NCI-H146 (cell line): ENCODE measurements at places on chromosomes 4 and X.

GRCh38 chr4:159273141-159273438 is 170.2 kb downstream of the RAPGEF2 start:
- DNase-seq = peak; percentile 25

GRCh38 chrX:153511784-153512500 is 5.5 kb upstream of the ATP2B3 start:
- DNase-seq = peak; percentile 50

GRCh38 chrX:122982521-122982920 is 201.6 kb upstream of the GRIA3 start:
- no peak for DNase-seq

DNA sequence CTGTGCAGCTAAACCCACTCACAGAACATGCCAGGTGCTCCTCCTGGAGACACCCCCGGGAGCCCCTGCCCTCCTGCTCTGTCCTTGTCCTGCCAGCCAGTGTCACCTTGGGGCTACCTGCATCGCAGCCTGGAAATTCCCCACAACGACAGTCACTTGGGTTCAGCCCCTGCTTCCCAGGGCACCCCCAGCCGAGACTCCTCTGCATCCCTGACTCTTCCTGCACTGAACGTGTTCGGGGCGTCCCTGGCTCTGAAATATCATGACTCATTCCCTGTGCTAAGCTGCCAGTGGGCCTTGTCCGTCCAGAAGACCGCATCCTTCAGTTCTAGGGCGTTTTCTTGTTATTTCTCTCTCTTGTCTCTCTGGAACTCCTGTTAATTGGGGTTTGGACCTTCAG is 5.8 kb downstream of the CFAP99 start:
- no peak for DNase-seq

GRCh38 chrX:43805579-43805978 is 76.7 kb downstream of the MAOB start:
- DNase-seq = no peak

GRCh38 chr4:133910165-133910564 is 291.4 kb downstream of the PABPC4L start:
- DNase-seq = no peak

DNA sequence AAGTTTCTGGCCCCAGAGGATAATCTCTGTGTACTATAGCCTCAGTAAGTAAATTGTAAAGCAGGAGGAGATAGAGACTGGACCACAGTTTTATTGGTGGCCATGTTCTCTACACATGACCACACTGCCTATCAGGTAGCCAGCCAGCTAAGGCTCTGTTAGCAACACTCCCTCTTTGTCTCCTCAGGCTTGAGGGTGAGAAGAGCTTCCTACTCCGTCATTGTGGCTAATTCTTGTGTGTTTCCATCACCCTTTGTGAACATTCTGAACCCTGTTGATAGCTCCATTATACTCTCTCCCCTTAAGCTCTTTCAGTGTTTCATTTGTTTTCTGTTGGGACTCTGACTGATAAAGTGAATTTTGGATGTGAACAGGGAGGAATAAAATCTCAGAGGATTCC is 233.4 kb downstream of the CFAP299 start:
- peak; percentile 32 for DNase-seq

- DNase-seq = peak; percentile 13
These were observed 63.4 kb downstream of the CLDN34 start for GRCh38 chrX:10030570-10030969.

DNA sequence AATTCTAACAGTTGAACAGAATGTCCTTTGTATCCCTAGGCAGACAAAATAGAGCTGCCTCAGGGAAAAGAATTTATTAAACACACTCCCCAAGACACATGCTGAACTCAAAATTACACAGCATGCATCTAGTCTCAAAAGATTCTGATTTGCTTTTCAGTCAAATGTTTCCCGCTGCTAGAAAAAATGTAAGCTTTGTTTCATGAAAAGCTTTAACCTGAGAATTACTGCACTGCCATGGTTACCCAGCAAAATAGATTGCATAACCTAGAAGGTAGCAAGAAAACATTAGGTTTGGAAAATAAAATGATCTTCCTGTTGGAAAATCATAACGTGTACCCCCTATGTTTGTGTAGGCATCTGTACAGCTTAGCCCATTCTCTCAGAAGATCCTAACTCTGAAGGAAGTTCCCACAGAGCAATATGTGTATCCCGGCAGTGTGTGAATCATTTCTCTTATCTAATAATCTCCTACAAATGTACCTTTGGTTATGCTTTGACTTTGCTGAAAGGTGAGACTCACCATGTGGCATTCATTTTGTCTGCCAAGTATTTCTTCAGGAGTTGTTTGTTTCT is 646.9 kb downstream of the STPG2 start:
- no peak for DNase-seq

GRCh38 chr4:27003642-27004113 is 143.0 kb downstream of the STIM2 start:
- DNase-seq = no peak

- no peak for DNase-seq
These were observed 25.5 kb downstream of the PDLIM5 start for GRCh38 chr4:94477227-94477626.

DNA sequence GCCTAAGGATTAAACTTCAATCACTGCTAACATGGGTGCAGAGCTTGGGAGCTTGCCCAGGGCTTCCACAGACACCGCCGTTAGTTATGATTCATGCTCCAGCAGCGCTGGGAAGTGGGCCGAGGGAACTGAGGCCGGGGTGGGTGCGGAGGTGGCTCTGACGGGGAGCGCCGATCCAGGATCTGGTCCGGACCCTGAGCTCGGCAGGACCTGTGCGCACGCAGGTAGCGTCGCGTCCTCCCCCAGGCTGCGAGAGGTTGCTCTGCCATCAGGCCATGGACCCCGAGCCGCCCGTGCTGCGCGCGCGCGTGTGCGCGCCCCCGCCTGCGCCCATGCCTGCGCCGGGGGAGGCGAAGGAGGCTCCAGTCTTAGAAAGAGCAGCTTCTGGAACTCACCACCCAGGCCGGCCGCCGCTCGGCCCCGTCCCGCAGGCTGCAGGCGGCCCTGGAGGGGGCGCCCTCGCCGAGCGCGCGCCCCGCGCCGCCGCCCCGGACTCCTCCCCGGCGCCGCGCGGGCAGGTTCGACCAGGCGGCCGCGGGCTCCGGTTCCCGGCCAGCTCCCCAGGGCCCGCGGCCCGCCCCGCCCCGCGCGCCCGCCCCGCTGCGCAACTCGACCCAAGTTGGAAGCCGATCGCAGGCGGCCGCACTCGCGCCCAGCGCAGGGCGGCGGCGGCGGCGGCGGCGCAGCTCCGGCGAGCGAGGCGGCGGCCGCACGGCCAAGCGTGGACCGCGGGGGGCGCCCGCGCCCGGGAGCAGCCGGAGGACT is 732 bp upstream of the ADRA2C start:
- DNase-seq = no peak

DNA sequence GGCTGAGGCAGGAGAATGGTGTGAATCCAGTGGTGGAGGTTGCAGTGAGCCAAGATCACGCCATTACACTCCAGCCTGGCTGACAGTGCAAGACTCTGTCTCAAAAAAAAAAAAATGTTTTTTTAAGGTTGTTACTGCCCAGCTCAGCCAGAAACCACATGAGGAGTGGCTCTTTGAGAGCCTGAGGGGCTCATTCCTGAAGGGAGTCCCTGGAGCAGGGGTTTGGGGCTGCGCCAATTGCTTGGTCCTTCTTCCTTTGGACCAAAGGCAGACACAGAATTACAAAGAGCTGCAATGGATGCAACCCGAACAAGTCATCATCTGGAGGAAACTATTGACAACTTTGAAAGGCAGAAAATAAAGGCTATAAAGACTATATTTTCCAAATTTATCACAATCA is 60.6 kb upstream of the WWC2 start:
- DNase-seq = no peak

GRCh38 chr4:124777007-124777406 is 64.5 kb upstream of the ANKRD50 start:
- no peak for DNase-seq

DNA sequence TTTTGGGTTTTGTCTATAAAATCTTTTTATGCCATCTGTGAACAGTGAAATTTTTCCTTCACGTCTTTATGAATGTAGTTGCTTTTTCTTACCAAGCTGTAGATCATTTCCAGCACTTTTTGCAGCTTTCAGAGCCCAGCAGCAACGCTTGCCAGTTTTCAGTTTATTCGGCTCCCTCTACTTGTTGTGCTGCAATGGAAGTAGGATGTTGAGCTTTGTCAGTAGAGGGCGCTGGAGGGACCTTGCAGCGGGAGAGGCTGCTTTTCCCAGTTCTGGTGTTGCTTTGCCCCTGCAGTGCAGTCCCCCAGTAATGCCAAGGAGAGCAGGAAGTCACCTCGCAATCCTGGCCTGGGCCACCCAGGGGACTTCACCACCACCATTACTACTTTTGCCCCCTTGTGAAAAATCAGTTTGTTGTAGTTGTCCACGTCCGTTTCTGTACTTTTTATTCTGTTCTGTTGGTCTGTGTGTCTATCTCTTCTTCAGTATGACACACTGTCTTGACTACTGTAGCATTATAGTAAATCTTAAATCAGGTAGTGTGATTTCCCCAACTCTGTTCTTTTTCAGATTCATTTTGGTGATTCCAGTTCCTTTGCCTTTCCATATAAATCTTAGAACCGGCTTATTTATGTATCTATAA is 21.8 kb downstream of the CMC4 start:
- peak; percentile 36 for DNase-seq

GRCh38 chr4:72564184-72564583 is 4.8 kb downstream of the ADAMTS3 start:
- DNase-seq = no peak

- no peak for DNase-seq
These were observed 833.6 kb downstream of the CCSER1 start for GRCh38 chr4:90960840-90961239.

- no peak for DNase-seq
These were observed 529.4 kb upstream of the ATOH1 start for GRCh38 chr4:93299118-93299517.

DNA sequence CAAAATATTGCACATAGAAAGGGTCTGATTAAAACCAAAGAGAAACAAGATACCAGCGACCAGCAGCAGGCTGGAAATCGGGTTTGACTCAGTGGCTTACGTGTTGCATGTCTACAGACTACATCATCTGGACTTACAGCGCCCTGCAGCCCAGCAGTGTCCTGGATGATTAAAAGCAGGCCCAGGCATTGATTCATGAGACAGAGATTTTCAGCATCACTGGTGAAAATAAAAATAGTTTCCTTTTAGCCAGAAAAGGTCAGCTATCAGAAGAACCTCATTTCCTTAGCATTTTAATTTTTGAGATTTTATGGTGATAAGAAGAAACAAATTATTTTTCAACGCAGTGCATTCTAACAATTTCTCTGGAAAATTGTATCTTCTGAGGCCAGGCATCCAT is 190.6 kb downstream of the PTTG2 start:
- DNase-seq = no peak

- no peak for DNase-seq
These were observed 111.3 kb downstream of the SHROOM3 start for GRCh38 chr4:76546327-76546726.

- DNase-seq = no peak
These were observed 87.9 kb downstream of the UPRT start for GRCh38 chrX:75361788-75362187.

GRCh38 chr4:126614356-126614855 is 1018.4 kb upstream of the INTU start:
- no peak for DNase-seq

GRCh38 chr4:6779667-6780565 is 2.6 kb upstream of the KIAA0232 start:
- peak; percentile 60 for DNase-seq

GRCh38 chr4:79163981-79164490 is 161.8 kb downstream of the NAA11 start:
- DNase-seq = no peak

- DNase-seq = peak; percentile 23
These were observed 351.6 kb downstream of the NLGN4X start for GRCh38 chrX:5876984-5877596.

DNA sequence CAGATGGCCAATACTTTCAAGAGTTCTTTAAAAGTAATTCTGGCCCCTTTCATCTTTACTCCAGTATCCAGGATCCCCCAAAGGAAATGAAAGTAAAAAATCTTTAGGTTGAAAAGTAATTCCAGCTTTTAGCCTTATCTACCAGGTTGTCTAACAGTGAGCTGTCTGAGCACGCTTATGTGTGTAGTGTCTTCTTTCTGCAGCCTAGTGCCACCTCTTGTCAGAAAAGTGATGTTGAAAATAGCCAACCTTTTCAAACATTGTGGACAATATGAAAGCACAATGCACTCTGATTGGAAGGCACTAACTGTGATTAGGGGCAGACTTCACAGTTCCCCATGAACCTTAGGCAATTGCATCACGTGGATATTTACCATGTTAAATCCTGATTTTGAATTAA is 92.1 kb downstream of the RELL1 start:
- no peak for DNase-seq

GRCh38 chrX:38382663-38383062 is 30.3 kb downstream of the OTC start:
- no peak for DNase-seq

GRCh38 chr4:176090115-176090514 is 24.5 kb downstream of the WDR17 start:
- no peak for DNase-seq

- no peak for DNase-seq
These were observed 87.5 kb downstream of the NSUN7 start for GRCh38 chr4:40837094-40837870.

DNA sequence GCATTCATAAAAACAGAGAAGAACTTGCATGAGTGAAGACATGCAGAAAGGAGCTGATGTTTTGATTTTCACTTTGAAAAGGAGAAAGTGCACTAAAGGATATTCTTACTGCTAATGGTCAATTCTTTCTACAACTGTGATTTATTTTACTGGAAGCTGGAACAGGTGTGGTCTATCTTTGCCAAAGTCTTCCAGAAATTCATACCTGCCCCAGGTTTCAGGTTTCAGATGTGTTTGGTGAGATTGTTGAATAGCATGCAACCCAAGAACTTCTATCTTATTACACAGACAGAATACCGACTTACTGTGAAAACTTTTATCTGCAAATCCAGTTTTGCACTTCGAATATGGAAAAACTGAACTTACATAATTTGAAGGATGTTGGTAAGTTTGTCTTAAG is 388.3 kb downstream of the PDGFC start:
- DNase-seq = no peak

DNA sequence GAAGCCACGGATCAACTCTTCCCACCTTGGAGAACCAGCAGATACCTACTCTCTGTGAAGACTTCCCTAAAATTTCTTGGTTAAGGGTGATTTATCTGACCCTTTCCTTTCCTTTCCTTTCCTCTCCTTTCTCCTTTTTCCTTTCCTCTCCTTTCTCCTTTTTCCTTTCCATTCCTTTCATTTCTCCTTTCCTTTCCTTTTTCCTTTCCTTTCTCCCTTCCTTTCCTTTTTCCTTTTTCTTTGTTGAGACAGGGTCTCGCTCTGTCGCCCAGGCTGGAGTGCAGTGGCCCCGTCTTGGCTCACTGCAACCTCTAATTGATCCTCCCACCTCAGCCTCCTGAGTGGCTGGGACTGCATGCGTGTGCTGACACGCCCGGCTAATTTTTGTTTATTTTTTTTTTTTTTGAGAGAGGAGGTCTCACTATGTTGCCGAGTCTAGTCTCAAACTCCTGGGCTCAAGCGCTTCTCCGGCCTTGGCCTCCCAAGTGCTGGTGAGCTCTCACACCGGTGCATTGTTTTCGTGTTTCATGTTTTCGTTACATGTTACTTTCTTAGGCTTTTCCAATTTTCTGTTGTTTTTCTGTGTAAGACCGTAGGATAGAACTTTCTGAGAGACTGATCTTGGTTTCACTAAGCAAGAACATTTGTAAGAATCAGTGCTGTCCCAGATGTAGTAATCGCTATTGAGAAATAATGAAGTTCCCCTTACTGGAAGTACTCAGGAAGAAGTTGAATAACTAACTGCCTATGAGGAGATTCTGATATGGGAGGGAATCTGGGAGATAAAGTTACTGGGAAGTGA is 2.0 kb downstream of the TMEM165 start:
- DNase-seq = peak; percentile 1

GRCh38 chr4:87697945-87698344 is 47.9 kb downstream of the DMP1 start:
- DNase-seq = no peak
